NB4 (cell line): ENCODE measurements at places on chromosomes 6 and 20.

GRCh38 chr20:47276851-47277534 lies 79.5 kb downstream of the ZMYND8 start:
- DNase-seq, result no peak

- DNase-seq, result no peak
Measured at GRCh38 chr20:37354210-37355195, 8.6 kb downstream of the SRC start.

- no peak for DNase-seq
Measured at GRCh38 chr6:93794166-93794565, 374.8 kb upstream of the EPHA7 start.

DNA sequence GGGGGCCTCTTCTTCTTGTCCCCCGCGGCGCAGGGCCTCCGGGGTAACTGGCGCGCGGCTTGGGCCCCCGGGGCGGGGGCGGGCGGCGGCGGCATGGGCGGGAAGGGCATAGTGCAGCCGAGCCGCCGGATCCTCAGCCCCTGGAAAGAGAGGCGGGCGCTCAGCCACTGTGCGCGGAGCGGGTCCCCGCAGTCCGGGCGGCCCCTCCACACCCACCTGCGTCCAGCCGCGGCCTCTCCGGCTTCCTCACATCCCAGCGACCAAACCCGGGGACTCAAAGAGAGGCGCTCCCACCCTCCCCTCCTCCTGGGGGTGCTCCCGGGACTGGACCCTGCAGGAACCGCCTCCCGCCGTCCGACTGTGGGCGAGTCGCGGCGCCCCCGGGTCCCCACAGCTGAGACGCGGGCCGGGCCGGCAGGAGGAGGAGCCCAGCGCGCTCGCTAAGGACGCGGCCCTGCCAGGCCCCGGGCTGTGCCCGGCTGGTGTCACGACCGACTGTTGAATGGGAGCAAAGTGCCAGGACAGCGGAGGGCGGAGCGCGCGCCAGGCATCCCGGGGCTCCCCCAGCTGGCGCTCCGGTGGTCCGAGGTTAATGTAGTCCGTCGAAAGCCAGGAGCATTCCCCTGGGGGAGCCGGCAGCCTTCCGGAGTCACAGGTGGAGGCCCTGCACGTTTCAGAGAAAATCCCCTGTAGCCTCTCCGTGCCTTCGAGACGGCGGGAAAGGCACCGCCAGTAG lies at the start of gene PRR18:
PRR18 (minus strand) TSS at position 360 of the 736 bp plus-strand sequence; CDS start at position 110, 250 bp downstream.
- no peak for DNase-seq

DNA sequence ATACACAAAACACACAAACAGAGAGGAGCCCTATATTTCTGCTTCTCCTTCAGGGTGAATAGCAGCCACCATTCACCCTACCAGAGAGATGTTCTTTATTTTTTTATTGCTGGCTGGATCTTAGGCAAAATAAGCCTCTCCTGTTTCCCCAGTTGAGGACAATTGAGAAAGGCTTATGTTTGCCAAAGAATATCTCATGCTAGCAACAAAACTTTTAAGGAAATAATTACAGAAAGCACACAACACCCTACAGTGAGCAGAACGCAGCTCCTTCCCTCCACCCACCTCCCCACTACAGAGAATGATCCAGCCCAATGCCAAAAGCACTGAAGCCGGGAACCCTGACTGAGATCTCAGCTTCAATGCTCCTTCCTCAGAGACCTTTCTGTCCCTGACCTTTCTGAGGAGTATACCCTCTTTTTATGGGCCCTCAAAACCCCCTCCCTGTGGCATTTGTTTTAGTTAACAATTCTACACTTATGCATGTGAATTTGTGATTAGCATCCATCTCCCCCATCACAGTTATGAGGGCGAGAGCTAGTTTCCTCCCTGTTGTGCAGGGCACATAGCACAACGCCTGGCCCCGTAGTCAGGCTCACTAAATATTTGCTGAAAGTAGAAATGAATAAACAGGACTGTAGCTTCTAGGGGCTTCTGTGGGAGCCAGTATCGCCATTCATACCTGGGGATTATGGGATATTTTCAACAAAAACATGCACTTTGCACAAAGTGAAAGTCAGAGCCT lies 491.6 kb upstream of the CDH4 start:
- no peak for DNase-seq

DNA sequence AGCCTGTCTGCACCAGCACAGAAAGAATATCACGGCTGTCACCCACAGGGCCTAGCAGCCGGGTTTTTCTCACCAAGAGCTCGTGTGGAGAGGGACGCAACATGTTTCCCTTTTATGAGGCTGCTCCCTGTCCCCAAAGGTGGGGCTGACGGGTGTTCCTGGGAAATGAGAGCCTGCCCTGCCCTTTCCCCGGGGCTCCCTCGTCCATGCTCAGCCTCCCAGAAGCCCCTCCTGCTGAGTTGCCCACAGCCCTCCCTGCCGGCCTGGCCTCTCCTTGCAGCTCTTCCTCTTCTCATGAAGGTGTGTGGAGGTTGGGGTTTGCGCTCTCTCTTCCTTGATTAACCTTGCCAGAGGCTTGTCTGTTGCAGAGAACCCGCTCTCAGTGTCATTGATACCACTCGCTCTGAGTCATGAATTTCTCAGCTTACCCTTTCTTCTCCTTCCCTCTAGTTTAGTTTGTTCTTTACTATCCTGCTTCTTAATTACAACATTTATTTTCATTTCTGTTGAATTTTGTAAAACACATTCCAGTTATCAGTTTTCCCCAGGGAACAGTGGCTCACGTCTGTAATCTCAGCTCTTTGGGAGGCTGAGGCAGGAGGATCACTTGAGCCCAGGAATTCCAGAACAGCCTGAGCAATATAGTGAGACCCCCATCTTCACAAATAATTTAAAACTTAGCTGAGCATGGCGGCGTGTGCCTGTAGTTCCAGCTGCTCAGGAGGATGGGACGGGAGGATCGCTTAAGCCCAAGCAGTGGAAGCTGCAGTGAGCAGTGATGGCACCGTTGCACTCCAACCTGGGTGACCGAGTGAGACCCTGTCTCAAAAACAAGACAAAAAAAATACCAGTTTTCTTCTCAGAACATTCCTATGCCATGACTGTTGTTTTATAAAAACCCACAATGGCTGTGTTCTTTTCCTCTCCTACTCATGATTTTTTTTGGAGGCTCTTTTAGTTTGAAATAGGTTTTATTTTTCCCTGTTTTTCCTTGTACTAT lies 103.8 kb downstream of the TMEM242 start:
- DNase-seq, result peak; percentile 56

DNA sequence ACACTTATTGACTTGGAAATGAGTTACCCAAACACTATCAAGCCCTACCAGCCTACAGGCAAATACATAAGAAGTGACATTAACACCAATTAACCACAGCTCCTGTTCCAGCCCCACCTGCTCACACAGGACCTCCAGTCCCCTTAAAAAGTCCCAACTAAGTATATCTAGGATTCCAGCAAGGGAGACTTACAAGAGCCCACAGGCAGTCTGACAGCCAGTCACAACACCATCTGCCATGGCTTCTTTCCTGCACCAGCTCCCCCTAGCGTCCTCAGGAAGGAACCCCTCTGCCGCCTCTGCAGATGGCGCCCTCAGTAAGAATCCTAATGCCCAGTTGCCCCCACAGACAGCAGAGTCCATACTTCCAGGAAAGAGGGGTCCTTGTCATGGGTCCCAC lies 122.1 kb downstream of the HIVEP2 start:
- DNase-seq, result peak; percentile 91

GRCh38 chr6:98530732-98531131 lies 303.6 kb upstream of the POU3F2 start:
- DNase-seq, result no peak

- no peak for DNase-seq
Measured at GRCh38 chr6:106496823-106497222, 132.5 kb downstream of the RTN4IP1 start.
